Progenitor cell of endocrine pancreas (in vitro differentiated cells): ENCODE measurements at places on chromosomes 1 and 21.

DNA sequence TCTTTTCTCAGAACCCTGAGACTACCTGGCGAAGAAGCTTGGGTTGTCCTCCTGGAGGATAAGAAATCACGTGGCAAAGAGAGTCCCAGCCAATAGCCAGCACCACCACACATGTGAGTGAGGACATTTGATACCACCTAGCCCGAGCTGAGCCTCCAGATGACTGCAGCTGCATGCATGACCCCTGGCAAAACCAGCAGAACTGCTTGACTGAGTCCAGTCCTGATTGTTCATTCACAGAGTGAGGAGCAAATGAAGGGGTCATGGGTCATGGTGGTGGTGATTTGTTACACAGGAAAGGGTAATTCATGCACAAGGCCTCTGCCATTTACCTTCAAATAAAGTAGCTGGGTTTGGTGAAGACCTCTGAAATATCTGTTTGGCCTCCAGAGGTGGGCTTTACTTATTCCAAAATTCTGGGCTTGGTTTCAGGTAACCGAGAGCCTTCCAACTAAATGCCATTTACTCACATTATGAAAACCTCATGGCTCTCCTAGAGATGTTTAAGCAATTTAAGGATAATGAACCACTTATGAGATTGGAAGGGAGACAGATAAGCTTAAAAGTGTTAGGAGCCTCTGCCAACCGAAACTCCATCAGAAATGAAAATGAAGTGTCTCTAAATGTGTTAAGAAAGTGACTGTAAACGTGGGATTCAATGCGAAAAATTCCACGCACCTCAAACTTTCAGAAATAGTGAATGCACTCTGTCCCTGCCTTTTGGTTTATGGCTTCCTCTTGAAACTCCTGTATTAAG lies 163.3 kb downstream of the SLC35F3 start:
- no peak for DNase-seq

- DNase-seq: no peak
Observed at GRCh38 chr1:112956544-112957132, 642 bp upstream of the SLC16A1 start.

GRCh38 chr1:168572633-168573032 lies 3.8 kb upstream of the XCL1 start:
- DNase-seq: no peak

GRCh38 chr1:1781526-1781903 lies 3.2 kb upstream of the NADK start:
- no peak for DNase-seq

GRCh38 chr1:28196330-28196729 lies 19.8 kb upstream of the PTAFR start:
- DNase-seq: no peak
